ENCODE measurements at places on chromosomes 7 and 10. TPM values are rescaled to one million over a fixed set of nuclear protein-coding genes. Genes with fewer than 3 reads are reported as not detected.
A peak's percentile ranks its signal among the peaks of the same experiment; 100 is the strongest.

DNA sequence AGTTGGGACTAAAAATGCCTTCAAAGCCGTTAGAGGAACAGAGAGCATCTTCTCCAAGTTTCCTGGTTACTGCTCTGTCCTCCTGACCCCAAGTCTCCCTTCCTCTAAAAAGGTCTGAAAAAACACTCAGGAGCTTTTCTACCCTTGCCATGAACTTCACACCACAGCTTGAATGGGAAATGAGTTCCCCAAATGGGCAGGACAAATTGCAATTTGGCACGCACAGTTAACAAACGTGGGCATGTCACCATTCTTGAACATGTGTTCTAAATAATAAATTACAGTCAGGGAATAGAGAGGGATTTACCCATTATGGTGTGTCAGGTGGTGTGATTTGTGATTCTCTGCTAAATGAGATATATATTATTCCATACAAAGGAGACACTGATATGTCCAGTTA lies 91.2 kb upstream of the WNT16 start:
- no peak for DNase-seq

DNA sequence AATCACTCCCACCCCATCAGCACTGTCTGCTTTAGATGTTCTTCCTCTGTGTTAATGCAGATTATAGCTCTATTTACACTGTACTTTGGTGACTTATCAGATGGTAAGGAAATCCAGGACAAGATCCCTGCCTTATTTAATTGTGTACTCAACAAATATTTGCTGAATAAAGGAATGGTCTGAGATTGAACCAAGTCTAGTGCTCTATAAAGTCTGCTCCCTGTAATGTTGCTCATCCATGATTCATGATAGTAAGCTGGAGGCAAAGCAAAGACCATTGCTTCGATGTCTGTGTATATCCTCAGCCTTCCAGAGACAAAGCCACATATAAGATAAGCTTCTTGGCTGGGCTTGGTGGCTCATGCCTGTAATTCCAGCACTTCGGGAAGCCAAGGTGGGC lies 33.5 kb downstream of the PLCE1 start:
- no peak for DNase-seq

DNA sequence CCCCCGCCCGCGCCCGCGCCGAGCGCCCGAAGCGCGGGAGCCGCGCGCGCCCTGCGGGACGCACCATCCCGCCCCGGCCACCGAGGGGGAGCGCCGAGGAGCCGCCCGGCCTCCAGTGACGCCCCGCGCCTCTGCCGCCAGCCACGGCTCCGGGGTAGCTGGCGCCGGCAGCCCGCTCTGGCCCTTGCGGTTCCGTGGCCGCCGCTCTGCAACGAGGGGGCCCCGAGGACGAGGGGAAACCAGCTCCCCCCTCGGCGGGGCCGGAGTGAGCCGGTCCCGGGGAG lies at the start of gene PAXIP1:
TSS of gene PAXIP1 (minus strand) at position 33 of the 284 bp plus-strand sequence. CDS start 195 bp downstream, outside the sequence.
- DNase-seq = peak; percentile 66

GRCh38 chr7:37216156-37216852 lies 232.4 kb downstream of the ELMO1 start:
- DNase-seq = no peak

The DOCK4 gene
- polyA plus RNA-seq = 0.16 TPM

DNA sequence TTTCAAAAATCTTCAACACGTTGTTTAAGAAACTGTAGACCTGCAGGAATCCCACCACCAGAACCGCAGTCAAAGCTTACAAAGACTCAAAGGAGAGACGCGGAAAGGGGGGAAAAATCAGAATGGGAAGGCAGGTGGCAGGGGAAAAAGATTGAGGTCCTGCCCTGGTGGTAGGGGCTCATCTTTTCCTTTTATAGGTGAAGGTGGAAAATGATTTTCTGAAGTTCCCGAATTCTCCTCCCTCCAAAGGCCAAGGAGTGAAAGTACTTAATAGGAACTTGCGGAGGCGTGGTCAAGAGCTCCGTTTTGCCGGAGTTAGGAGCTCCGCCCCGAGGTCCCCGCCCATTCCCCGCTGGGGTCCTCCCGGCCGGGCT lies 724 bp downstream of the BBIP1 start:
- DNase-seq = no peak

The NSUN6 gene
- polyA plus RNA-seq = 9.9 TPM

GRCh38 chr7:151404216-151405011 lies 5.4 kb downstream of the WDR86 start:
- DNase-seq = no peak

GRCh38 chr10:124342136-124342820 lies 76.4 kb downstream of the OAT start:
- DNase-seq = no peak

- DNase-seq = no peak
These were observed 40.5 kb upstream of the GDF10 start for GRCh38 chr10:47259466-47259865.

DNA sequence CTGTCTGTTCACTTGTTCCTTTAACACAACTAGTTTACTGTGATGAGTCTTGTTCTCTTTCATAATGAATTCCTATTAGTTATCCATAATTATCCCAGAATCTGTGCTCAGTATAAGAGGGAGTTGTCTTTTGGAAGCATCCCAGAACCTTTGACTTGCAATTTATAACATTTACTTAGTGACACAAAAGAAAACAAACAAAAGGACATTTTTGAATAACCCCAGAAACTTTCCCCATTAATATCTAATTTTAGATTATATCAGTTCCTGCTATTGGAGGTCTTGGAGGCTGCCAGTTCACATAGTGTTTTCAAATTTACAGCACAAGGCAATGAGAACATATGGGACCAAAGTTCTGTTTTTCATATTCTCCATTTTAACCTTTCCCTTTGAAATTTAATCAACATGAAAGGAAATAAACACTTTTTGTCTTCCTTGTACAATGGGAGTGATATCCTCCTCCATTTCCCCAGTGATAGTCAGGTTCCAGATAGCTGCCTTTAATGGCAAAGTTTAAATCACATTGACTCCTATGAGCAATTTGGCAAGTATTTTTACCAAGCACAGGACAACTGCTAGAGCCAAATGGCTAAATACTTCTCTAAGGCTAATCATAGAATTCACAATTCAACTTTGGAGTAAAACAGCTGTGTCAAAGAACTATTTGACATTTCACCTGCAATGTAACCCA lies 37.1 kb upstream of the GNAT3 start:
- DNase-seq = no peak

The CHST3 gene
- not detected for polyA plus RNA-seq

The FXYD4 gene
- not detected for polyA plus RNA-seq

DNA sequence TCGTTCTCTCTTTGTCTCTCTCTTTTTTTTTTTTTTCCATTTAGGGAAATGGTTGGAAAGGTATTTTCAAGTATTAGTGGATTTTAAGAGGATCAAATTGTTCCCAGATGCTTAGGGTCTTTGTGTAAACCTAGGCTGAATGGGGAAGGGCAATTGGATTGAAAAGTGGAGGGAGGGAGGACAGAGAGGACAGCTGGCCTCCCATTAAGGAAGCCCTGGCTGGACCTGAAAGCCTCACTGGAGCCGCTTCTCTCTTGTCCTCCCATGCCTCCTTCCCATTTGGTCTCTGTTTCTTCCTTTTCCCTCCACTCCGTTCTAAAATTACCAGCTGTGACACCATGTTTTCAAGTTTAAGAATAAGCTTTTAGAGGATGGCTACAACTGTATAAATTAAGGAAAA lies 104.1 kb downstream of the TACC2 start:
- DNase-seq = no peak

DNA sequence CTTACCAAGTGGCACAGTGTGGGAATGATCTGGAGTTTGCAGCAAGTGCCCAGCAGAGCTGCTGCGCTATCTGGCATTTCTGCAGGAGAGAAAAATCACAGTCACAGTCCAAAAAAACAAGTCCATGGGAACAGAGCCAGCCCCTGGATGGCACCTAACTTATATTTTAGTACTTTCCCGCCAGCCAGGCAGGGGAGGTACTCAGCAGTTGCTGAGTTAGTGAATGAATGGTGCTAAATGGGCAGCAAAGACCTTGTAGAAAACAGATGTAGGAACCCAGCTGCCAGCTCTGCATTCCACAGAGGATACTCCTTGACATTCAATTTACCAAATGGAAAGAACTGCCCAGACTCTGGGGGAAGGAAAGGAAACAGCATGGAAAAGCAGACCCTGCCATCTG lies 54.5 kb downstream of the GSDME start:
- no peak for DNase-seq

GRCh38 chr7:140996-141395 lies 51.4 kb upstream of the FAM20C start:
- DNase-seq = no peak

- DNase-seq = peak; percentile 8
These were observed 50.8 kb downstream of the ZRANB1 start for GRCh38 chr10:124992462-124993344.

The ANKRD30A gene
- not detected for polyA plus RNA-seq

DNA sequence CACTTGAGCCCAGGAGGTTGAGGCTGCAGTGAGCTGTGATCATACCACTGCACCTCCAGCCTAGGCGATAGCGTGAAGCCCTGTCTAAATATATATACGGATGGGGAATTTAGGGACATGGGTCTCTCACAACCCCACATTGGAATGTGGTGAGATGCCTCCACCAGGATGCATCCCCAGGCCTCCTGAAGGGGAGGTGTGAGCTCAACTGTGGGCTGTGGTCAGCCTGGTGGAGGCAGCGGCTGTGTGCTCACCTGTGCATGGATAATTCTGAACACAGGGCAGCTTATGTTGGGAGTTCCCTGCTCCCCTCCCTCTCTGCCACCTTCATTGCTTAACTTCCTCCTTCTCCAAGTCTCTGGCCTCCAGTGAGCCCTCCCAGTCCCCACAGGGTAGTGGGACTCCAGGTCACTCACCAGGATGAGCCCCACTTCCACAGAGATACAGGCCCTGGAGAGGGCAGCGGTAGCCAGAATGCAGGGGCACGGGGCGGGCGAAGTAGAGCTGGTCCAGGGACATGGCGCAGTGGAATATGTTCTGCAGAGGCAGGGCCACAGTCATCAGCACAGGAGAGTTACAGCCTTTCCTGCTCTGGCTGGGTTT lies 30.4 kb downstream of the PYROXD2 start:
- DNase-seq = no peak

DNA sequence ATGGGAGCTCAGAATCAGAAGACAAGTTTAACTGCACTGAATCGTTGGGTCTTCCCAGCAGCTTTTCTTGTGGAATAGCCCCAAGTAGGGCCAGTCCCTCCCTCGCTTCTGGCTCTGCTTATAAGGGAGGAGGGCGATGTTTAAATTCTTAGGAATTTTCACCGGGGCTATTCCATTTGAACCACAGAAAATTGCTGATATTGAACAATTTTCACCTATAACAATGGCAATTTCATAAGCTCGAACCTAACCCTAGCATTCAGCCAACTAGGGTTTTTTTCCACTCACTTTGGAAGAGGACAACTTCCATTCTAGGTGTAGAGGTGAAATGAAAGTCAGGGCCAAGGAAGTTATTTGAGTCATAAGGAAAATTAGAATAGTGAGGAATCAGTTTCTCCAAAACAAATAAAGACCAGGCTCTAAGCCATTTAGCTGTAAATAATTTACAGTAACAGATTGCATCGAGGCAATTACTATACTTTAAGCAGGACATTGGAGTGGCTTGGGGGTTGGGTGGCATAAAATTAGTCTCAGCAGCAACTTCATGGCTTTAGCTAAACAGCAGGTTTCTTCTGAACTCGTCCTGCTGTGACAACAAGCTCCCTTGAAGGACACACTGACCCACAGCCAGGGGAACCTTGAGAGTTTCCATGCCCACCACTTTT lies 1.5 kb upstream of the ATP6V0A4 start:
- no peak for DNase-seq

- no peak for DNase-seq
These were observed 212.9 kb downstream of the CCSER2 start for GRCh38 chr10:84541289-84541637.

DNA sequence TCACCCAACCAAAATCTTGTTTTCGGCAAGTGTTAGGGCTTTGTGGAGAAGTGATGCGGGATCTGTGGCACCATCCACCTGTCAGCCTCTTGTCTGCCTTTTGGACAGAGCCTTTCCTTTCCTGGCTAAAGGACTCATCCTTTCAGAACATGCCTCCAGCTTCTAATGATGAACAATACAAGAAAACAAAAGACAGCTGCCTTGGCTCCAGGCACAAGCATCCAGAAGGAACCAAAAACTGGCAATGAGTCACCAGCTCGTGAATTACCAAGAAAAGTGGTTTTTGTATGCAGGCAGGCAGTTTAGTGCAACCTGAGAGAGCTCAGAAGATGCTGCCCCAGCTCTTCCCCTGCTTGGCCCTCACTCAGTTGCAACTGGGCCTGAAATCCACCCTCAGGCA lies 84.6 kb upstream of the NAMPT start:
- no peak for DNase-seq
